ENCODE measurements at places on chromosomes 6 and 20.

GRCh38 chr6:72987301-72987700 lies 238.0 kb downstream of the KHDC1L start:
- no peak for DNase-seq

DNA sequence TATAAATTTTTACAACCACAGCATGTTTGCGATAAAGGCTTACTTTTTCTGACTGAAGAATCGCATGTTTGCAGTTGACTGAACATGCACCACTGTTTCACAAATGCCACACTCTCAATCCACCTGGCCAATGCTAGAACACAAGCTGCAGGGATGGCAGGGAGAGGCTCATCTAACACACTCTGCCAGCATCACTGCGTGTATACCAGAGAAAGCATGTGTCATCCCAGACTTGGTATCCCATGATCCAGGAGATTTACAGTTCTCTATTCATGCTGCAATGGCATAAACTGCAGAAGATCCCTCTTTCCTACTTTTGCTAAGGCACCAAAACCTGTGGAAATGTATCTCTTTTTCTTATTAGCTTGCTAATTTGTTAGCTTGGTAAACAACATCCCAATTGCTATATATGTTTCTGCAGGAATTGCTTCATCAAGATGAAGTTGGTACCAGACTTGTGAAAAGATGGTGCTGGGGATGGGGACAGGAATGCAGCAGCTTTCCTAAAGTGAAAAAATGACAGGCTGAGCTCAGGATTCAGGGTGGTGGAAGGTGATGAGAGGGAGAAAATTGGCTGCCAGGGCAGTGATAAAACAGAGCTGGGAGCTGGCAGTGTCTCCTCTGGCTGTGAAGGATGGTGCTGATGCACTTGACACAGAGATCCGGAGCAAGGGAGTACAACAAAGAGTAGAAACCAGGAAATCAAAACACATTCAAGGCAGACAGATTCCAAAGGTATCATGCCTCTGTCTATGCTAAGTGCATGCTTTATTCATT lies 186.9 kb downstream of the HIVEP2 start:
- no peak for DNase-seq

DNA sequence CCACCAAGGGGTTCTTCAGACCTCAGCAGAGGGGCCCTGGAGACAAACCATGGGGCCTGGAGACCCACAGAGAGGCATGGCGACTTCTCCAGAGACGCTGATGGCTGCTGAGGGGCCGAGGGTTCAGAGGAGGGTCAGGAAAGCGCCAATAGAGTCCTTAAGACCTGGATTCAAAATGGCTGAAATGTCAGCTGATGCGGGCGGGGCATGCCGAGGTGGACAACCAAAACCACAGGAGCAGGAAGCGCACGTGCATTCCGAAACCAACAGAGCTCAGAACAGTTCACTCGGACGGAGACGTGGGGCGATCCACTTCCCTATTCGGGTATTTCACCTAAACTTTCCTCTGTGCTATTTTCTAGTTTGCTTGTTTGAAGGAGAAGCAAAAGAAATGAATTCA lies 99.9 kb upstream of the RIN2 start:
- DNase-seq: no peak

DNA sequence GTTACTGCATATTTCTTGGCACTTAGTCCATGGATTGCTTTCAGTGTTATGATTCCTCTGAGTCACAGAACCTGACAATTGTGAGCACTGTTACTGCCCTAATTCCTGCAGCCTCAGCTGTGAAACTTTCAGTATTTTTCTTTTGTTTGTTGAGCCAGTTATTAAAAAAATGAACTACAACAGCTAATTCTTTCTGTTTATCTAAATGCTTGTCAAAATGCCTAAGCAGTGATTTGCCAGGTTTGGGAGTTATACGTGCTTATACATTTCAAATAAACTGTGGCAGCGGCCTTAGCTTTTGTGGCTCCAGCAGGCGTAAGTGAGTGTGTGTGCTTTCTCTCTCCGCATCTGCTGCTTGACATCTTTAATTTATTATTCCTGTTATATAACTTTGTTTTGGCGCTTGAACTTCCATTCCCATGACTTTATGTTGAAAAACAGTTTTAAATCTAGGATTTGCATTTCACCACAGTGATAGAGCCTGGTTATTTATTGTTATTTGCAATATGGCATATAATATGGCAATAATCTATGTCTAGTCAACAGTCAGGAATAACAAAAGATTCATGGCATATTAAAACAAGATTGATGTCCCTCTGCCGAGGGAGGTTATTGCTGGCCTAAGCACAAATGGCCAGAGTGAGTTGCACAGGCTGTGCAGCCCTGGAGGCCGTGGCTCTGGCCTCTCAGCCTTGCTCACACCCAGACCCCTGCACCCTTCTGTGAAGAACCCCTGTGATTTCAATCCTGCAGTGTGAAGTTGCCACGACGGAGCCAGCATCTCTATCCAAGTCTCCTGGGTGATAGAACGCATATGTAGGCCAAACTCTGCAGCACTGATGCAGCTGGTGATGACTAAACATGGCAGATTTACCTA lies 303.4 kb downstream of the THBS2 start:
- DNase-seq: no peak

DNA sequence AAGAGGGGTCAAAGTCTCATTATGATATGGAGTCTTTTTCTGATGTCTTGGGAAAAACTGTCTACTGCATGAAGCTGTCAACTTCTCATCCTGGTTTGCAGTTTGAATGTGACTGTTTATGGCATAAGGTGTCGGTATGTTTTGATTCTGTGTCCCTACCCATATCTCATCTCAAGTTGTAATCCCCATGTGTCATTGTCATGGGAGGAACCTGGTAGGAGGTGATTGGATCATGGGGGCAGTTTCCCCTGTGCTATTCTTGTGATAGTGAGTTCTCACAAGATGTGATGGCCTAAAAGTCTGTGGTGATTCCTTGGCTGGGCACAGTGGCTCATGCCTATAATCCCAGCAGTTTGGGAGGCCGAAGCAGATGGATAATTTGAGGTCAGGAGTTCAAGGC lies 47.6 kb downstream of the MRAP2 start:
- no peak for DNase-seq

DNA sequence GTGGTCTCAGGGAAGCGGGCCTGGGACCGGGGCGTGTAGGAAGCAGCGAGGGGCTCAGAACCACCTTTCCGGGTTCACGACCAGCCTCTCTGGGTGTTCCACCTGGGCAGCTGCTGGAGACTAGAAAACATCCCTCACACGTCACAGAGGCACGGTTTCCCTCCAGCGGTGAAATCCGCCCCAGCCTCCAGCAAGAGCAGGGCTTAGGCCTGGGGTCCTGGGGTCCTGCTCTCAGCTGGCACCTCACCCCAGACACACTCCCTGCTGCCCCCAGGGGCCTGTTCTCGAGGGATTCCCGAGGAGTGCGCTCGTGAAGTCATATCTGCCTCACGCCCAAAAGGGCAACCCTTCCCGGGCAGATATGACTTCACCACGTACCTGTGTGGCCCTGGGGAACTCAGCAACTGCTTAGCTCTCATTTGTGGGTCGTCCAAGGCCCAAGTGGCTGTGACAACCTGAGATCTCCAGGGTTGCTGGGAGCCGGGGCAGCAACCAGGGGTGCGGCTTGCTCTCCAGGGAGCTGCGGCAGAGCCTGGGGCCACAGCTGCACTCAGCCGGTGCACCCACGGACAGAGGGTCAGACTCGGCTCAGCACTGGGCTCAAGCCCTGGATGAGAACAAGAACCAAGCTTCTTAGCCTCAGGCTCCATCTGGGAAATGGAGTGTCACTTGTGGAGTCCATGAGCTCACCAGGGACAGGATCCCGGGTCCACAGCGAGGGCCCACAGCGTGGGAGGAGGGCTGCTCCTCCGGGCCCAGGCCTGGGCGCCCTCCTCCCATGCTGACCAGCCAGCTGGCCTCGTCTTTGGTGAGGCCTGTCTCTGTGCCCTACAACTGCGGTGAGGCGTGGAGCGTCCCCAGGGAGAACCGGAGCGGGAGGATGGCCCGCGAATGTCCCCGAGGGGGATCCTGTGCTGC lies 661 bp downstream of the FNDC11 start:
- DNase-seq: no peak

DNA sequence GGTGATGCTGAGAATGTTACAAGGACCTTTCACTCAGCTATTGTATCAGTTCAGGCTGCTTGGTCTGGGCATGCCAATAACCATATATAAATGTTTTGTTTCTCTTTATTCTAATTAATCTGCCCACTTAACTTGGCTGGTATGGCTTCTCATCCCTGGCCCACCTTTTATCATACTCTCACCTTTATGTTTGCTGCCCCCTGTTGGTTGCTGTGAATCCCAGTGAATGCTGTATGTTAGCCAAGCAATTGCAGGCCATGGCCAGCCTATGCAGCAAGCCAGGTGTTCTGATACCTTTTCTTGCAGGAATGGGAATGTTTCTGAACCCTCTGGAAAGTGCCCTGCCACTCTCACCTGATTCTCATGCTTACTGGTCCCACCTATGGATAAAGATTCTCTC lies 54.6 kb downstream of the PCSK2 start:
- DNase-seq: no peak

GRCh38 chr20:17617868-17618672 lies 48.2 kb downstream of the DSTN start:
- DNase-seq: no peak

DNA sequence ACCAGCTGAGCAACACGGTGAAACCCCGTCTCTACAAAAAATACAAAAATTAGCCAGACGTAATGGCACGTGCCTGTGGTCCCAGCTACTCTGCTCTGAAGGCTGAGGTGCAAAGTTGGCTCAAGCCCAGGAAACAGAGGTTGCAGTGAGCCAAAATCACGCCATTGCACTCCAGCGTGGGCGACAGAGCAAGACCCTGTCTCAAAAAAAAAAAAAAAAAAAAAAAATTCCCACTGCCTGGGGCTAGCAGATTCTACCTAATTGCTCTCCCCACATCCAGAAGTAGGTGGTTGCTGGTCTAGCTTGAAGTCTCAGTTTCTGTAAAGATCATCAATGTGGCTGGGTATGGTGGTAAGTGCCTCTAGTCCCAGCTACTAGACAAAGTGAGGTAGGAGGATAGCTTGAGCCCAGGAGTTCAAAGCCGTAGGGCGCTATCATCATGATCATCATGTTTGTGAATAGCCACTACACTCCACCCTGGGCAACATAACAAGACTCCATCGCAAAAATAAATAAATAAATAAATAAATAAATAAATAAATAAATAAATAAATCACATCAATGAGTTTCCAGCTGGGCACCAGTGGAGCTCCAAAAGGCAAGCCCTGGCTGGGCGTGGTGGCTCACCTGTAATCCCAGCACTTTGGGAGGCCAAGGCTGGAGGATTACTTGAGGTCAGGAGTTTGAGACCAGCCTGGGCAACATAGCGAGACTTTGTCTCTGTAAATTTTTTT lies 6.3 kb upstream of the AP5S1 start:
- no peak for DNase-seq

- no peak for DNase-seq
Measured at GRCh38 chr6:149362289-149362688, 37.8 kb upstream of the SUMO4 start.

- no peak for DNase-seq
Measured at GRCh38 chr6:162962093-162962492, 234.3 kb downstream of the PACRG start.

GRCh38 chr6:139418481-139419132 lies 44.2 kb upstream of the CITED2 start:
- no peak for DNase-seq

- no peak for DNase-seq
Measured at GRCh38 chr6:150456902-150457643, 88.3 kb downstream of the IYD start.

DNA sequence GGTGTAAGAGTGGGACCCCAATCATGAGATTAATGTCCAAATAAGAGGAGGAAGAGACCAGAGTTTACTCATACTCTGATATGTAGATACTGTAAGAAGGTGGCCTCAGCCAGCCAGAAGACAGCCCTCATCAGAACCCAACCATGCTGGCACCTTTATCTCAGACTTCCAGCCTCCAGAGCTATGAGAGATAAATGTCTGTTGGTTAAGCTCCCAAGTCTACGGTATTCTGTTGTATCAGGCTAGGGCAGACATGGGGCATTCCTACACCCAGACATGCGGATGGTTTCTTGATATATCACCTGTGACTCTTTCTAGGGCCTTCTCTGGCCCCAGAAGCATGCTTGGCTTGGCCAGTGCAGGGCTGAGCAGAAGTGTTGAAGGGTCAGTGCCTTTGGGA lies 247.4 kb upstream of the RIN2 start:
- DNase-seq: no peak

DNA sequence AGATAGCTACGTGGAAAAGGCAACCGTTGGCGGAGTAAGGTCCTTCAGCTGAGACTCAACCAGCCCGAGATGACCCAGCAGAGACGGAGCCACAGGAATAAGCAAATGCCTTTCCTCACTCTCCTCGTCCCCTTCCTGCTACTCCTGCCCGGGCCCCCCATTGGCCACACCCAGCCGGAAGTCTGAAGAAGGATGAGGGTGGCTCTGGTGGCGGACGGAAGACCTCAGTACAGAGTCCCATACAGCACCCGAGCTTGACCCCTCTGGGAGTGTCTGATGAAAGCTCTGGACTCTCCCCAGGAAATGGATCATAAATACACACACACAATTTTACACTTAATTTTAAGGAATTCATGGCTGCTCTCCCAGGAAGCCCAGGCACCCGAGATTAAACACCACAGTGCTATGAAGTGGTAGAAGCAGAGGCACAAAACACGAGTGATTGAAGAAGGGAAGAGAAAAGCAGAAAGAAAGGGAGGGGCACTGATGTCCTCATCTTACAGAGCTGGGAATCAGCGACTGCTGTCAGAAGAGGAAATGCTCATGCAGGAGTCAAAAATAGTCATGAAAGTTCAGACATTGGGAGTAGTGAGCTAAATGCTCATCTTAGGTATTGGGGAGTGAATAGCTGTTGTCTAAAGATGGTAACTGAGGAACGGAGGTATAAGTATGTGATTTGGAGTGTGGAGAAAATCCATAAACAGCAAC lies 125.6 kb downstream of the BANF2 start:
- no peak for DNase-seq

DNA sequence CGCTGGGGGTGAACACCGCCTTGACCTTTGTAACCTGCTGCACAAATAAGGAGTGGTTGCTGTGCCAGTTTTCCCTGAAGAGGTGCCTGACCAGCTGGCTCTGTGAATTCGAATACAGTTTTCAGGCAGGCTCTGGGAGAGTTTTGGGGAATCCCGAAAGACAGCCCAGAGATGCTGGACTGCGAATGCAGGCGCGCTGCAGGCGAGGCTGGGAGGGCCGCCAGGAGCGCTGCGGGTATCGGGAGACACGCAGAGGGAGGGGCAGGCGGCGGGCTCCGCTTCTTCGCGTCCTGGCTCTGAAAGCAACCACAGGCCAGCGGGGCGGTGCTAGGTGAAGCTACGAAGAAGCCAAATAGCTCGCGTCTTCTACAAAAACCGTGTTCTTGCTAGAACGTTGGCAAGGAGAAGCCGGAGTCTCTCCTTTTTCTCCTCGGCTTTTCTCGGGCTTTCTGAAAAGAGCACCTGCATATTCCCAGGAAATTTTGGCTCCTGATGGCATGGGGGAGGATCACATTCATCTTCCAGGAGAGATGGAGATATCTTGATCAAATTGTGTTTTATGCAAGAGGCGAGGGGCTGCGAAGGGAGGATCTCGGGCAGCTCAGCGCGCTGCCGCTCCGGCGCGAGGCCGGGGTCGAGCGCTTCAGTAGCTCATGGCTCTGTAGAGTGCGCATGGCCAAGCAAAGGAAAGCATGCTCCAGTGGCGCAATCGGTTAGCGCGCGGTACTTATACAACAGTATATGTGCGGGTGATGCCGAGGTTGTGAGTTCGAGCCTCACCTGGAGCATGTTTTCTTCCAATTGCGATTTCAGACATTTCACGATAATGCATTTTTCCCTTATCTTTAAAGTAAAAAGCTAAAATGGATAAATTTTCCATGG lies 158.1 kb upstream of the ZNF184 start:
- DNase-seq: no peak

Measured in stimulated activated CD4-positive, alpha-beta T cell treated with anti-CD3 and anti-CD28 coated beads, TNF-alpha, amount 100 ng/mL, for 1 hour (primary cell).